Tongue (tissue), 3 donors: ENCODE measurements at places on chromosomes 16 and 17. TPM values are rescaled to one million over a fixed set of nuclear protein-coding genes. Genes with fewer than 3 reads are reported as not detected.

The ZNF668 gene
- total RNA-seq, result 5.0 TPM

The SIRT7 gene
- total RNA-seq, result 9.1 TPM

The CDC6 gene
- 4.4 TPM for total RNA-seq

The ZG16B gene
- total RNA-seq, result 1,549 TPM

The CACNG5 gene
- not detected for total RNA-seq

The GFAP gene
- 1.7 TPM for total RNA-seq

- DNase-seq, result no peak
Measured at GRCh38 chr16:31501226-31501965, 6.8 kb downstream of the RUSF1 start.

DNA sequence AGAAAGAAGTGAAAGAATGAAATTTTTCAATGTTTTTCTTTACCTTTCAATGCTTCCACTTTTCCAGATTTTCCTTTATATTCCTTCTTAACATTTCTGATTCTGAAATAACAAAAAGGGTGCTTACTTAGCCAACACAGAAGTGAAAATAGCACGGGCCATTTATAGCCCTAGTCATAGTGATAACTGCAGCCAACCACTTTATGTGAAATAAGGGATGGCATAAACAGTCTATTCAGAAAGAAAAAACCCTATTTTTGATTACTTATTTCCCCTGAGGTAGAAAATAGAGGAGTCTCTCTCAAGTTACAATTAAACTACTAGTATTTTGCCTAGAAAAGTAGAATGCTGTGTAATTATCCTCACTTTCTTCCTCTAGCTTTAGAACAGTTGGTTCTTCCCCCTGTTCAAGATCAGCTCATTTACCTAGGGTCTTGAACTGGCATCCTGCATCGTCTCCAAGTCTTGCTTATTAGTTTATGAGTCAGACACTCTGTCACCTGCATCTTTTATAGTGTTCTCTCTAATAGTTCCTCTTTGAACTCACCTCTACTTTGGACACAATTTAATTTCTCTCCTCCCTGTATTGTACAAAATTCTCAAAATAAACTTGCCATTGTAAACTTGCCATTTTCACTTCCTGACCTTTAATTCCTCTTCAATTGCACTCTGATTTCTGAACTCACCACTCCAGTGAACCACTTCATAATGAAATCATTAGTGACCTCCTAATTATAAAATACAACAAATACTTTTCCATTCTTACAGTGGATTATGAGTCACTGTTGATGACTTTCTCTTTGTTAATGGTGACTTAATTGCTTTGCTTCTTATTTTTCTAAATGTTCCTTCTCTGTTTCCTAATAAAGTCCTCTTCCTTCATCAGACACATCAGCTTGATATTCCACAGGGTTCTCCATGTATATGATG, 23.6 kb downstream of the ABCA6 start:
- DNase-seq, result no peak

DNA sequence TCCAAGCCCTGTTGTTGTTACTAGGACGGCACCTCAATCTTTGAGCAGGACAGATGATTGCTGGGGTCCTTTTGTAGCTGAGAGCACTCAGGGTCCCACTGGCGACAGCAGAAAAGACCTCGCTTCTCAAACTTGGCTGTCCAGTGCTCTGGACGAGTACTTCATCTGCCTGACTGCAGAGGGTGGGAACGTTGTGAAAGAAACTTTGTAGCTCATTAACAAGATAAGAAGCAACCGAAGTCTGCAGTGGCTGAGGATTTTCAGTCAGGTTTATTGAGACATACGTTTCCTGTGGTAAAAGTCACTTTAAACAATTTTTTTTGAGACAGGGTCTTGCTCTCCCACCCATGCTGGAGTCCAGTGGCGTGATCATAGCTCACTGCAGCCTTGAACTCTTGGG, 191.7 kb downstream of the PRKCB start:
- DNase-seq, result no peak

DNA sequence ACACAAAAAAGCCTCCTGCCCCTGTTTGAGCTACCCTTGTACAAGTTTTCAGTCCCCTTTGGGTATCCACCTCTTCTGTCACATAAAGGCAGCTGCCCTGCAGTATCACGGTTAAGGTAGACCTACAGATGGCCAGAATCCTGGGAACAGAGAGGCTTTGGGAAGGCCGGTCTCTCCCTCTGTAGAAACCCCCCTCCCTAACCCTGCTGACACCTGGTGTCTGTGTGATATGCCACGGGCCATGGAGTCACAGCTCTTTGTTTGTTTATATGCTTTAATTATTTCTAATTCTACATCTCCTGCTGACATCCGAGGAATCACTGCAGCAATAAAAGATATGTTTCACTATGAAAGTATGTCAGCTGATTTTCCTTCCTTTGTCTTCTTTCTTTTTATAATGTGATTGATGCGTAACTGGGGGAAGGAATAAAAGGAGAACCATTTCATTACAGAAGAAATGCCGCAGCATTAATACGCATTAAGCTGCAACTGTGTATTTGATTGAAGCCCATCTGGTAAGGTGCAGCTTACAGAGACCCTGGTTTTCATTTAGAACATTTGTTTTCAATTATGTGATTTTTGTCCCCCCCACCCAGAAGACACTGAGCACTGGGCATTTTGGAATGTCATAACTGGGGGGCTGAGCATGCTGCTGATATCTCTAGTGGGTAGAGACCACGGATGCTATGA, 142.1 kb downstream of the SLC39A11 start:
- DNase-seq, result no peak

DNA sequence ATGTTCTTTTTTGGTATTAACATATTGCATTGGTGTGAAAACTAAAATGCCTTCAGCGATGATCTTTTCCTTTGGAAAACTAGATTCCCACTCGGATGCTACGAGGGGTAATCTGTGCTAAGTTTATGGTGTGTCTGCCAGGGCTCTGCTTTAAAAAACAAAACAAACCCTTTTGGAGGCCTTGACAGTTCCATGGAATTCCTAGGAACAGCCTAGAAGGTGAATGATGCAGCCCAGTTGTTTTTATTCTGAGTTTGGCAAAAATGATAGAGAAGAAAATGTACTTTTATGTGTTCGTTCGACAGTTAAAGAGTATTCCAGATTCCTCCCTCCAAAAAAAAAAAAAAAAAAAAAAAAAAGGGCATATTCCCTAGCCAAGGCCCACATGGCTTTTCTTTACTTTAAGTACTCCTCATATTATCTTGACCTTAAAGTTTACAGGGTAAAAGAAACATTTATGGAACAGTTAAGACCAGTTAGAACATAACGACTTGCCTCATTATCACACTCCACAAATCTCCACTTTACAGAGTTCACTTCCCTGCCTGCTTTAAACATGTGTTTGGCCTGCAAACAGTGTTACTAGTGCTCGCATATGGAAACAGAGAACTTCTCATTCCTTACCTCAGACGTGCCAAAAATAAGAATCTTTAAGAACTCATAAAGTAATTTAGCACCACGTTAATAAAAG, 159.1 kb downstream of the WWOX start:
- peak; percentile 54 for DNase-seq

- no peak for DNase-seq
Measured at GRCh38 chr17:7774055-7774521, 56.5 kb downstream of the DNAH2 start.

DNA sequence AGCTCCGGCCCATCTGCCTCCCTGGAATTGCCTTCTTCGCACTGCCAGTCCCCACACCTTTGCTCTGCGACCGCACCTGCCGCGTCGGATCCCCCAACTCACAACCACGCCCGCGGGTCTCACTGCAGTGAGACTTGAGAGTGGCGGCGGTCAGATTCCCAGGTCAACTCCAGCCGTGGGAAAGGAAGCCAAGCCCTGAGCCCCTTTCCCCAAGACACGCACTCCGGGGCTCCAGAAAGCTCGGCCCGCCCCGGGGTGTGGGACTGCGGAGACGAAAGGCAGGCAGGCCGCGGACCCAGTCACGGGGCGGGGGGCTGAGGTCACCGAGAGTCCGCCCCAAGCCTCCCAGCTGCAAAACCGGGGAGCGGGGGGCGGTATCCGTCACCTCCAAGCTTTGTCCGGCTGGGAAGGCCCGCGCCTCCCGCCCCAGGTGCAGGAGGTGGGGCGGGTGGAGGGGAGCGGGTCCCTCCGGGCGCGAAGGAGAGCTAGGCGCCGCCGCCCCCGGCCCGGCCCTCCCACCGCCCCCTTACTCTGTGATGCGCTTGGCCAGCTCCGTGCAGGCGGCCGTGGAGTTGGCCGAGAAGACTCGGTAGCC, 615 bp downstream of the PRPSAP1 start:
- no peak for DNase-seq
